ENCODE measurements at places on chromosomes 4 and X.

- DNase-seq, result peak; percentile 81
These were observed 63.4 kb downstream of the NFKB1 start for GRCh38 chr4:102564399-102565059.

- no peak for DNase-seq
These were observed 246.6 kb downstream of the PARM1 start for GRCh38 chr4:75179510-75179909.

DNA sequence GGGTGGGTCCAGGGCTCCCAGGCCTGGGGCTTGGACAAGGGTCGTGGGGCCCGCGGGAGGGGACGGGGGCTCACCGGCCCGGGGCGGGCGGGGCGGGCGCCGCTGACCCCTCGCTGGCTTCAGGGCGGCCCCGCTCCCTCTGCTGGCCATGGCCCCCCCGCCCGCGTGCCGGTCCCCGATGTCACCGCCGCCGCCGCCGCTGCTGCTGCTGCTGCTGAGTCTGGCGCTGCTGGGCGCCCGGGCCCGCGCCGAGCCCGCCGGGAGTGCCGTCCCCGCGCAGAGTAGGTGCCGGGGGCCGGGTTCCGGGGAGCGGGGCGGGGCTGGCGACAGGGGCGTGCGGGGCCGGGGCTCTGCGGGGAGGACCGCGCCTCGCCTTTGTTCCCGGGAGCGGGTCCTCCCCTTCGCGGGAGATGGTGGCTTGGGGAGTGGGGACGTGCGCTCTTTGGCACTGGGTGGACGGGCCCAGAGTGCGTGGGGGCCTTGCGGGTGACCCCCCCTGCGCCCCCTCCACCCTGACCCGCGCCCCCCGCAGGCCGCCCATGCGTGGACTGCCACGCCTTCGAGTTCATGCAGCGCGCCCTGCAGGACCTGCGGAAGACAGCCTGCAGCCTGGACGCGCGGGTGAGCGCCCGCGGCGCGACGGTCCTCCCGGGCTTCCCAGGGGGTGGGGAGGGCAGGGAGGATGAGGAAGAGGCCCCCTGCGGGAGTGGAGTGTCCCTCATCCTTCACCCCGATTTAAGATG is 16.8 kb upstream of the NAT8L start:
- no peak for DNase-seq

DNA sequence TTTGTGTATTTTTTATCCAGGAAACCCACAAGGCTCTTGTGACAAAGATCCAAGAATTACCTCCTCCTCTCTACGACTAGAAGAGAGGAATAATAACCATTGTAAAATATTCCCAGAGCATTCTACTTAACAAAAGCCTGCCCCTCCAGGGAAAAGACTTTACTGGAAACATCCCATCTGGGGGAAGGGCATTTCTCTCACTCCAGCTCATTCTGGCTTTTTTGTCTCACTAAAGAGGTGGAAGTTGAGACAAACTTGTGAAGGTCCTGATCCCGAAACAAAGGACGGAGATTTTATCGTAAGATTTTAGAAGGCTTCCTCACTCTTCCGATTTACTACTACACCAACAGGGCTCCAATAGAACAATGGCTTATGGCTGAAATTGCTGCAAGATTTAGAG is 692.0 kb upstream of the GRID2 start:
- DNase-seq, result no peak

GRCh38 chr4:83174844-83175414 is 60.4 kb upstream of the PLAC8 start:
- no peak for DNase-seq

- peak; percentile 75 for DNase-seq
These were observed at the start of gene PRSS12 for GRCh38 chr4:118352843-118353533. TSS of gene PRSS12 (minus strand) at chr4:118353003. CDS start at chr4:118352720, 283 bp downstream.

- no peak for DNase-seq
These were observed 64.6 kb downstream of the SYNPO2 start for GRCh38 chr4:118953276-118953675.

DNA sequence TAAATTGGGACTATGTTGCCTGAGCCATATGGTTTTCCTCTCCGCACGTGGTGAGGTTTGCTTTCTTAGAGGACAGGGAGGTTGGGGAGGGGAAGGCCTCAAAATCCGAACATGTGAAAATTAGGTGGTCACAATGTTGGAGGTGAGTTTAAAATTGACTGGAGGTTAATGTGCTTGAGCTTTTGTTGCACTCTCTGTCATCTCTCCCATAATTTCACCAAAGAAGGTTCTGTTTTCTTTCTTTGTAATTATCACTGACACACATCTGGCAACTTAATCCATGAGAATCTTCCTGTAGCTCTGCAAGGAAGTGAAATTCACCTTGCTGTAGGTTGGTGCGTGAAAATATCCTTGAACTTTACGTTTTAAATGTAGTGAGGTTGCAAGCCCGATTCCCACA is 225.5 kb downstream of the PDGFC start:
- no peak for DNase-seq

- DNase-seq, result no peak
These were observed 265.9 kb downstream of the CBLL2 start for GRCh38 chrX:22538580-22538979.

Data from IMR-90 (cell line).